D721Med (cell line): ENCODE measurements at places on chromosomes 2 and 18.

DNA sequence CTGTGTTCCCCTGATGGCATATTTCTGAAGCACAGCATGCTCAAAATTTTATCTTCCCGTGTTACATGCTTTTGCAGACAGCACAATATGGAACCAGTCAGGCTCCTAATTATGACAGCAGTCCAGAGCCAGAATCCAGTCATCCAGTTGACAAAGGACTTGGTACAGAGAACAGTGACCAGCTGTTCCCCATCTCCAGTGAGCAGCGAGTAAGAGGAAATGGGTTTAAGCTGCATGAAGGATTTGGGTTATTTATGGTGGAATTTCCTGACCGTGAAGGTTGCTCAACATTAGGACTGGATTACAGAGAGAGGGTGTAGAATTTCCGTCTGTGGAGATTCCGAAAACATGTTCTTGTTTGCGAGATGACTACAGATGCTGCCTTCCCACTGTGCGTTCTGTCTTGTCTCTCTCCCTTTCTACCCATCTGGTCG, 24.4 kb downstream of the SGPP2 start:
- no peak for DNase-seq

DNA sequence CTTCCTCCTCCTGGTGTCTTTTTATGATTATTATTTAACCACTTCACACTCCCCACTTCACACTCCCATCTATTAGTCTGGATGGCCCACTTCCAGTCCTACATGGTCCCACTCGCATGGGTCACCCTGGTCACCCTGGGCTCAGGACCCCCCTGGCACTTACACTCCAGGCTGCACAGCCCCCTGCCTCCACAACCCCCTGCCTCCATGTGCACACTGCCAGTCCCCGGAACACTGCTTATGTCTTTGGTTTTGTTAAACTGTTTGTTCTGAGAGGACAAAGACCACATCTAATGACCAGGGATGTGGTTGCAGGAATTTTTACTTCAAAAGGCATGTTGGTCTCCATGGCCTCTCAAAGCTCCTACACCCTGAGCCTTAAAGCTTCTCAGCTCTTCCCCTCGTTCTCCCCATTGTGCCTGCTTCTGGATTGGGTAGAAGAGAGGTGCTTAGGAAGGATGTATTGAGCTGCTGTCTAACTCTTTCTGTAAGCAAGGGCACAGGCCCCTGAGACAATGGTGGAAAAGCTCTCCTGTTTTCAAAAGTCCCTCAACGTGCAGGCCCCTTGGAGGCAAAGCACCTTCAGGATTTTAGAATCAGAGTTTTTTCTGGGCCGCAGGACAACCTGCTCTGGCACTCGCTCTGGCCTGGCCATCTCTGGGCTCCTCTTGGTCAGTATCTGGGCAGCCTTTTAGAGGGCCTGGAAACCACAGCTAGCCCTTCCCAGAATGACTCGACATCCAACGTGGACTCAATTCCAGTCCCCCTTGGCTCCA, 150.0 kb upstream of the HAAO start:
- no peak for DNase-seq

GRCh38 chr18:8980496-8980895, 122.0 kb upstream of the NDUFV2 start:
- DNase-seq: no peak

- no peak for DNase-seq
Measured at GRCh38 chr18:43870626-43871025, 593.3 kb upstream of the SYT4 start.

GRCh38 chr2:61647044-61647443, 108.9 kb upstream of the XPO1 start:
- no peak for DNase-seq

- DNase-seq: no peak
Measured at GRCh38 chr18:24380163-24380747, 17.4 kb downstream of the OSBPL1A start.

- DNase-seq: no peak
Measured at GRCh38 chr2:2101924-2102323, 229.2 kb downstream of the MYT1L start.

- DNase-seq: no peak
Measured at GRCh38 chr2:126208266-126208665, 447.7 kb upstream of the GYPC start.

DNA sequence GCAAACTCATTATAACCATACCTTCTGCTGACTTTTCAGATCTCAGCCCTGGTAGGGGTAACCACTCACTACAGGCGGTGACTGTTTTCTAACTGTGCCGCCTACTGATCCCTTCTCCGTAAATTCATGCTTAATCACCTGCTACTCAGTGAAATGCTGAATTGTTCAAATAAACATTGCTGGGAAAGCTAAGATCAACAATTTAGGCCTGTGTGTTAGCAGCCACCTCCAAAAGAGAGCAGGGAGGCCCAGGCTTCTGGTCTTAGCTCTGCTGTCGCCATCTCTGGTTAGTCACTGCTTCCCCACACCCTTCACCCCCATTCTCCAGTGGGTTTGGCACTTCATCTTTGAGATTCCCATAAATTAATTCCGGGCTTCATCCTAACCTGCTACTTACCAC, 21.8 kb upstream of the NT5C1B start:
- DNase-seq: no peak

DNA sequence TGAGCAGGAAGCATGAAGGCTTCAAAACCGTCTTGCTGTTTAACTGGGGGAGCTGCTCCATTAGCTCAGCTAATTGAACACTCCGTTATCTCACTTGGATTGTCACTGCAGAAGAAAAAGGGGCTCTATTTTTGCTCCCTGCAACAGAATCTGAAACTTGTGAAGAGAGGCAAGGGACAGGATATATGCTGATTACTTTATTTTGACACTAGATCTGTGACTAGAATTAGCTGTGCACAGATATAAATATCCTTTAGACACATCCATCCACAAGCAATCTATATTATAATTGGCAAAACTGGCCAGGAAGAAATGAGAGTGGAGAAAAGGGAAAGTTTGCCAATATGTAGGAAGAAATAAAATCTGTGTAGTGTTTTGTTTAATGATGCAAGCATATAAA, 700.1 kb upstream of the CHAC2 start:
- no peak for DNase-seq

DNA sequence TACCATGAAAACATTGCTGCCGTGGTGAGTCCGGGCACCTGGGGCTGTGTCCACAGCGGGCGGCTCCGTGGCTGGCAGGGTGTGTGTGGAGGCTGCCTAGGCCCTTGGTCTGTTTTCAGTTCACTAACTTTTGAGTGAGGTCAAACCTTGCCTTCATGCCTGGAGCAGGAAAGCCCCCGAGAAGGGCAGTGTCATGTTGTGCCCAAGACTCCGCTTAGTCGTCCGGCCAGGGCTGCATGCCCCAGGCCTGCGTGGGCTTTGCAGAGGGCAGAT, 24.1 kb downstream of the MAL start:
- no peak for DNase-seq

DNA sequence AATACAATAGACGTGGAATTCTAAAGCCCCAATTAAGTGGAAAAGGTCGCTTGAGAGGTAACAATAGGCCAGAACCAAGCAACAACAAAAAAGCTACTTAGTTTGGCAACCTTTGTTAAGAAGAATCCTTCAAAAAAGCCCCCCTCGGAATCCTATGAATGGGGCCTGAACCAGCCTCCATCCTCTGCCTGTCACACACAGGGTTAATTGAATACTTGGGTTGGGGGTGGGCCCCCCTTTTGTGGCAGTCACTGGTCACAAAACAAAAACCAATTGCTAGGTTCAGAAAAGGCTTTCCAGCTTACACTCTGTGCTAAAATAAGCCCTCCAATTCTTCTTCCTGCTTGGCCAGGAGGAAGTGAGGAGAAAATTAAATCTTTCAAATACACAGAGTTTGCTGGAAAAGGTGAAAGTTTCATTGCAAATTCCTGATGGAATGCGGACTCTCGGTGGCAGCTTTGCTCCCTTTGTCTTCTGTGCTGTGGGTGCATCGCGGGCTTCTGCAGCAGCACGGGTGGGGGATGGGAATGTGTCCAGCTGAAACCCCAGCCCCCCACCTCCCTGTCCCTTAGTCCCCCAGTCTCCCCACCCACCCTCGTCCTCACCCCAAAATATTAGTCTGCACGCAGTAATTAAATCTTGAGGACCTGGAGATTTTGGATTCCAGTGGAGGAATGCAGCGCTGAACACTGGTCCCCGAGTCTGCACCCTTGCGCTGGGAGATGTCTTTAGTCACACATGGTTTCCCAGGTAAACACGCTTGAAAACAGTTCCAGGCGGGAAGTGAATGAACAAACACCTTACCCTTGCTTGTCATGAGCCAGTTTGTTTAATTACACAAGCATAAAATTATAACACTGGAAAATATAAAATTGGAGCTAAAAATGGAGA, 254.3 kb downstream of the SOX11 start:
- no peak for DNase-seq

GRCh38 chr2:24638568-24638967, 147.5 kb downstream of the NCOA1 start:
- no peak for DNase-seq

DNA sequence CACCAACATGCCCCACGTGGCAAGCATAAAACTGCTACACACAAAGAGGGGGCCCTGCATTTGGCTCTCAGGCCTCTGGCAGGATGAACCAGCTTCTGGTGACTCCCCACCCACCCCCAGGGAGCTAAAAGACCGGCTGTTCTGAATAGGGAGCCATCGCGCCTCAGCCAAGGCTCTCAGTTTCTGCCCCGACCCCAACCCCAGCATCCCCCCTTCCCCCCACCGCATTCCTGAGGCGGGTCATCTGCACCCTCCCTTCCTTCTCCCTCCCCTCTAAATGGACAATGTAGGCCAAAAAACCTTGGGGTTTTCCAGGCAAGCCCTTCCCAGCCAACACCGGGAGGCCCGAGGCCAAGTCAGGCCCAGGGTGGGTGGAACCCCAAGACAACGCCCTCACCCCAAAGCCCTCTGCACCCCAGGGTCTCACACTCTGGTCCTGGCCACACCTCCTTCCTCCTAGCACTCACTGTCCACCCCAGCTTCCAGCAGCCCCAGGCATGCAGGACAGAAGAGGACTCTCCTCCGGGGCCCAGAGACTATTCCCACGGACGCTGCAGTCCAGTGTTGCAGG, 5.7 kb downstream of the CYP26B1 start:
- no peak for DNase-seq

- no peak for DNase-seq
Measured at GRCh38 chr2:221844212-221845020, 272.3 kb upstream of the EPHA4 start.

- no peak for DNase-seq
Measured at GRCh38 chr2:239309398-239310245, 91.2 kb downstream of the HDAC4 start.

DNA sequence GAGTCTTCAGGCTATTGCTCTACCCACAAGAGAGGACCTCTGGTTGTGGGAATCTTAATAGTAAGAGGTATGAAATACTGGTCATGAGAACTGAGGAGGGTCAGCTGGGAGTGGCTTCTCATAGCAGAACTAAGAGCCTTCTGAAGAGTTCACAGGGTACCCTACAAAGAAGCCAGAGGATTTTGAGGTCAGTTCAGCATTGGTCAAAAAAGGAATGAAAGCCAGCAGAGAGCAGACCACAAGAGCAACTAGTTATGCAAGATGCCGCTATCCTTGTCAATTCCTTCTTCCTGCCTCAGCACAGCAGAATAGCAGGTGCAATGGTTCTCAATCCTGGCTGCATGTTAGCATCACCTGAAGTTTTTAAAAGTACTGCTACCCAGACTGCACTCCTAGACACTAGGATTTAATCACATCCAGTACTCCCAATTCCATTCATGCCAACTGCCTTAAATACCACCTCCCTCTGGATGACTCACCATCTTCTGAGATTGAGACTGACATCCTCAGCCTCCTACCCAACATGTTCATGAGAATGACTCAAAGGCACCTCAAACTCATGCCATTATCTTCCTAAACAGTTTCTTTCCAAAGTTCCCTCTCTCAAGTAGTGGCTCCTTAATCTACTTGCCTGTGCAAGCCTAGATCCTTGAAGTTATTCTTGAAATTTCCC, 81.0 kb upstream of the RBMS1 start:
- no peak for DNase-seq

GRCh38 chr2:219521066-219521880, 7.0 kb downstream of the ASIC4 start:
- peak; percentile 96 for DNase-seq

DNA sequence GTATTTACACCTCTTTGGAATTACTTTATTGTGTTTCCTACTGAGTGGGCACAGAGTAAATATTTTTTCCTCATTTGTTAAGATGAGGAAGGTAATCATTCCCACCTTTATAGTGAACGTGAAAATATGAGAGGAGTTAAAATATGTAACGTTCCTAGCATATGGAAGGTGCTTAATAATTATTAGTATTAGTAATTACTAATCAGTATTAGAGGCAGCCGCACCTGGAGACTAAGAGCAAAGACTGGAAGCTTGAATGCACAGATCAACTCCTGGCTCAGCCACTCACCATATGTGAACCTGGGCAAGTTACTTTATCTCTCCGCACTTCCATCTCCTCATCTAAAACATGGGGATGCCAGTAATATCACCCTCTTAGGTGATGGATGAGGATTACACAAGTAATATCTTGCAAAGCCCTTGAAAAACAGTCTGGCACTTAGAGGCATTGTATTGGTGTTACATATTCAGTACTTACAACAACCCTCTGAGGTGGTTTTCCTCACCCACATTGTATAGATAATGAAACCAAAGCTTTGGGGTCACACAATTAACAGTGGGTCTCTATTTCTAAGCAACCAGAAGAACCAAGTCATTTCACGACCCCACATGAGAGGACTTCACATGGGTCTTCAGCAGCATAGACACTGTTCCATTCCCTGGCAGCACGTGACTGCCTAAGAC, 100.3 kb upstream of the KCTD1 start:
- no peak for DNase-seq

DNA sequence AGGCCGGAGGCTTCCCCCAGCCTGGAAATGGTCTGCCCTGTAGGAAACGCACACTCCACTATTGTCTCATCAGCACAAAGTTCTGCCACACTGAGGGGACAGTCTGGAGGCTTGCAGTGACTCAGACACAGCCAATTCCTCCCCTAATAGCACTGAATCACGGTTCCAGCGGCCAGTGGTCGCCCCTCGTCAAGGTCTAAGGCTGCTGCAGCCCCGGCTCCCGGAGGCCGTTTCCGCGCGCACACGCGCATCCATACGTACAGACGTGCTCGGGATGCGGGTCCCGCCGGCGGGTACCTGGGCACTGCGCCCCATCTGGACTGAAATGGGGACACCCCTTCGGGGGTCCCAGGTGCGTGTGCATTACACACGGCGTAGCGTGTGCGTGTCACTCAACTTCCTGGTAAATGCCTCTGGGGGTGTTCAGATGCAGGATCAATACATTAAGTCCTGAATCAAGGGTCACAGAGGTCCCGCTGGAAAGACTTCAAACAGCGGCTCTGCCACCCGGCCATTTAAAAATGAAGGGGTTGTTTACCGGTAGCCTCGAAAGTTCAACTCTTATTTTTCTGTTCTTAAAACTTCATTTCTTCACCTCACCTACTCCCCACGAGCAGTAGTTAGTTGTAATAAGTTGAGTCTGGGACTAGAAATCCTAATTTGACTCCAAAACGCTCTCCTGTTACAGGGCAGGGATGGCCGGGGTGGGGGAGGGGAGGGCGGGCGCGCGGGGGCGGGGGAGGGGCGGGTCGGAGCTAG, 572 bp upstream of the ZNF516 start:
- no peak for DNase-seq
